Stimulated activated CD8-positive, alpha-beta memory T cell treated with anti-CD3 and anti-CD28 coated beads, Interleukin-2, amount 100 ng/mL, for 1 hour (primary cell): ENCODE measurements at places on chromosomes 7 and 10.

DNA sequence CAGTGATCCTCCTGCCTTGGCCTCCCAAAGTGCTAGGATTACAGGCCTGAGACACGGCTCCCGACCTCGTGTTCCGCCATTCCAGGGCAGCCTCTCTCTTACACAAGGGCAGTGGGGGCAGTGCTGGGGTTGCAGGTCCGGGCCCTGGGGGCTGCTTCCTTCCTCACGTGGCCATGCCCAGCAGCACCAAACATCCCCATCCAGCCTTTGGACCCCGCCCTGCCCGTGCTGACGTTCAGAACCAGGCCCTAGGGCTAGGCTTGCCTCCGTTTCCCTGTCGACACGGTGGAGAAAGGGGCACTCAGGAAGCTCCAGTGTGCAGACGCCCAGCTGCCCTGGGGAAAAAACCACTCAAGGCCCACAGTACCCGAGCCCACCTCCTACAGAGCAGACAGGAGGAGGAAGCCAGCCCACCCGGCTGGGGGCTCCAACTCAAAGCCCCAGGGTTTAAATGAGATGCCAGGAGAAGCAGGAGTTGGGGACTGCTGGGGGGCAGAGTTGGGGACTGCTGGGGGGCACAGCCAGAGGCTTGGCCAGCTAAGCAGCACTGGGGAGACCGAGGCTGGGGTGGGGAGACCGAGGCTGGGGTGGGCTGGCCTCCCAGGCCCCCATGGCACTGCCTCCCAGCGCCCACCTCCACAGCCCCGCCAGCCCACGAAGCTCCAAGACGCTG lies 35.9 kb downstream of the ADAP1 start:
- DNase-seq = no peak

DNA sequence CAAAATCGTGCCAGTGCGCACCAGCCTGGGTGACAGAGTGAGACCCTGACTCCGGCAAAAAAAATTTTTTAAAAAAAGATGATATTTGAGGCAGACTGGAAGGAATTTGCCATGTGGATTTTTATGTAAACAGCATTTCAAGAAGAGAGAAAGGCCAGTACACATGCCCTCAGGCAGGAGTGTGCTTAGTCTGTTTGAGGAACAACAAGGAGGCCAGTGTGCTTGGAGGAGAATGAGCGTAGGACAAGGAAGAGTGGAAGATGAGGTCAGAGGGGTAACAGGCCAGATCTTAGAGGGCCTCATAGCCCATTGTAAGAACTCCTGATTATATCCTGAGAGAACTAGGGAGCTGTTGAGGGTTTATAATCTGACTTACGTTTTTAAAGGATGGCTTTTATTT lies 17.2 kb upstream of the STRIP2 start:
- no peak for DNase-seq

DNA sequence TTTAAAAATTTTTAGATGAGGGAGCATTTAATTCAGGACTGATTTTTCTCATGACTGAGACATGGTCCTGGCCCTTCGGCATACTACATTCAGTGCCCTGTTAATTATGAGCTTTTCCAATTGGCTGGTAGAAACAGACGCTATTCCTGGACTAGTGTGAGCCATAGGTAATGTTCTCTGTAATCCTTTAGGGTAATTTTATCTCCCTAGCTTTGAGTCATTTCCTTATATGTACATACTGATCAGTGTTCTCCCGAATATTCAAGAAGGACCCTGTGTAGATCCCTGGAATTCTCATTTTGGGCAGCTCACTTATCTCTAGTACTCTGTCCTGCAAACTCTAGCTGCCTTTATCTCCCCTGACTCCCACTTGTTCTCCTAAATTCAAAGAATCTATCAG lies 92.6 kb upstream of the NPY start:
- DNase-seq = no peak

DNA sequence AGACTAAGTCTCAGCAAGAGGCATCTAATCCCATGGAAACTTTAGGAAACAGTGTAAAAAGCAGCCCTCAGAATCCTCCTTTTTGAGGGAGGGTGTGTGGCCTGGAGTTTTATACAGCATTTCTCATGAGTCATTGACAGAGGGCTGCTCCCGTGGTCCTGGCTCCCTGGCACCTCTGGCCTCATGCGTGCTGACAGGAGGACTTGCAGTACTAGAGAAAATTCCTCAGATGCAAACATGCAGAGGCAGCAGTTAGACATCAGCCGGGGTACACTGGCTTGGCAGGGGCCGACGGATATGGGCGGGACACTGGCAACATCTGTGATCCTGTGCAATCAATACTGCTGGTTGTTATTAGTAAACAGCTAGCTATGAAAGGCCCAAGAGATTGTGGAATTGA lies 925.1 kb upstream of the CELF2 start:
- no peak for DNase-seq

DNA sequence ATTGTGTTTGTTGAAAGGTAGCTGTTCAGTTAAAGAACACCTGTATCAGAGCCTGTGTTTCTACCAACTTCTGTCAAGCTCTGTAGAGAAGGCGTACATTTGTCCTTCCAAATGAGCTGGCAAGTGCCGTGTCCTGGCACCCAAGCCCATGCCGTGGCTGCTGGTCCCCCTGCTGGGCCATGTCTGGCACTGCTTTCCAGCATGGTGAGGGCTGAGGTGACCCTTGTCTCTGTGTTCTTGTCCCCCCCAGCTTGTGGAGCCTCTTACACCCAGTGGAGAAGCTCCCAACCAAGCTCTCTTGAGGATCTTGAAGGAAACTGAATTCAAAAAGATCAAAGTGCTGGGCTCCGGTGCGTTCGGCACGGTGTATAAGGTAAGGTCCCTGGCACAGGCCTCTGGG lies 154.9 kb downstream of the EGFR start:
- no peak for DNase-seq

DNA sequence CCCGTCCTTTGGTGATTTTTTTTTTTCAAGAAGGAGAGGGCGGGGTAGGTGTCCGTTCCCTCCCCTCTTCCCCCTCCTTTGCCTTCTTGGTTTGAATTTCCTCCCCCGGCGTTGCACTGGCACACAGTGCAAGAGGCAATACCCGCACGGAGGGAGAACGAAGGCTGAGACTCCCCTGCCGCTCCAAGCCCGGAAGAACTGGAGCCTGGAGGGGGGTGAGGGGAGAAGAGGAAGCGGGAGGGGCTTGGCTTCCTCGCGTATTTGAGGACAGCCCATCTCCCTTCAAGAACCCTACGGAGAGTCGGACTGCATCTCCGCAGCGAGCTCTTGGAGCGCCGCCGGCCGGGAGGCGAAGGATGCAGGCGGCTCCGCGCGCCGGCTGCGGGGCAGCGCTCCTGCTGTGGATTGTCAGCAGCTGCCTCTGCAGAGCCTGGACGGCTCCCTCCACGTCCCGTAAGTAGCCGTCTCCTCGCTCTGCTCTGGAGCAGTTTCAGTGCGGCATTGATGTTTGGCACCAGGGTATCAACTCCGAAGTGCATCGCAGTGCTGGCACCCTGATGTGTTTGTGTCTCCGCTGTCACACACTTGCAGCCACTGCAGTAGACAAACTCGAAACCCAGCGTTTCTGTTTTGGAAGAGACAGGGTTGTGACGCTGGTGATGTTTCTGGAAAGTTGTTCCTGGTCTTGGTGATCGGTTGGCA lies at the start of gene CNTNAP2:
TSS of gene CNTNAP2 (plus strand) at position 281 of the 702 bp plus-strand sequence. CDS start at position 357, 76 bp downstream.
- DNase-seq = no peak
